ENCODE measurements at places on chromosomes 5 and 9.
A peak's percentile ranks its signal among the peaks of the same experiment; 100 is the strongest.

- DNase-seq = no peak
Observed at GRCh38 chr9:135388530-135388929, 91.1 kb upstream of the PPP1R26 start.

DNA sequence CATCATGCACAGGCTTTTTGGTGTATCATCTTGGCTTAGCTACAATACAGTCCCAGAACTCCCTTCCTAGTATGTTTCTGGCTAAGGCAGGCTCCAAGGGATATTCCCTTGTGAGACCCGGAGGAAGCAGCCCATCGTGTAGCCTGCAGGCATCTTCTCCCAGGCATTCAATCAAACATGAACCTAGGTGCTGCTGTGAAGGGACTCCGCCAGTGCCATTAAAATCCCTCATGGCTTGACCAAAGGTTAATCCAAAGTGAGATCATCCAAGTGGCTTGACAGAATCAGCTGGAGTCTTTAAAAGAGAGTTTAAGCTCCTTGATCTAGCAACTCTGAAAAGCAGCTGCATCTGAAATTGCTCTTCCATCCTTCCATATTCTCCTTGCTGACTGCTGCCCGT, 333.9 kb downstream of the DIRAS2 start:
- no peak for DNase-seq

DNA sequence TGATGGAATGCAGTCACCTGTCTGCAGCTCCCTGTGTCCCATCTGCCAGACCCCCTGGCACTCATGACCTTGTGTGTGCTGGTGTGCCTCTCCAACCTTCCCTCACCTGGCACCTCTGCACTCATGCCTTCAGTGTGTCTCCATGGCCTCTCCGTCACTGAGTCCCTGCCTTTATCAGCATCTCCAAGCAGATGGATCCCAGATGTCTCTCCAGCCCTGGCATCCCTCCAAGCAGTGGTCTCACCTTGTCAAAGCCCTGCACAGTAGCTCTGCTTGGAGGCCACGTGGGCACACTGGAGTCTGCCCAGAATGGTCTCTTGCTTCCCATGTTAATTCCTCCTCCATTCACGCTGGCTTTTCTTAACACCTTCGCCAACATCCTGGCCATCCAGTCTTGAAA, 84.8 kb downstream of the DAP start:
- DNase-seq = no peak

DNA sequence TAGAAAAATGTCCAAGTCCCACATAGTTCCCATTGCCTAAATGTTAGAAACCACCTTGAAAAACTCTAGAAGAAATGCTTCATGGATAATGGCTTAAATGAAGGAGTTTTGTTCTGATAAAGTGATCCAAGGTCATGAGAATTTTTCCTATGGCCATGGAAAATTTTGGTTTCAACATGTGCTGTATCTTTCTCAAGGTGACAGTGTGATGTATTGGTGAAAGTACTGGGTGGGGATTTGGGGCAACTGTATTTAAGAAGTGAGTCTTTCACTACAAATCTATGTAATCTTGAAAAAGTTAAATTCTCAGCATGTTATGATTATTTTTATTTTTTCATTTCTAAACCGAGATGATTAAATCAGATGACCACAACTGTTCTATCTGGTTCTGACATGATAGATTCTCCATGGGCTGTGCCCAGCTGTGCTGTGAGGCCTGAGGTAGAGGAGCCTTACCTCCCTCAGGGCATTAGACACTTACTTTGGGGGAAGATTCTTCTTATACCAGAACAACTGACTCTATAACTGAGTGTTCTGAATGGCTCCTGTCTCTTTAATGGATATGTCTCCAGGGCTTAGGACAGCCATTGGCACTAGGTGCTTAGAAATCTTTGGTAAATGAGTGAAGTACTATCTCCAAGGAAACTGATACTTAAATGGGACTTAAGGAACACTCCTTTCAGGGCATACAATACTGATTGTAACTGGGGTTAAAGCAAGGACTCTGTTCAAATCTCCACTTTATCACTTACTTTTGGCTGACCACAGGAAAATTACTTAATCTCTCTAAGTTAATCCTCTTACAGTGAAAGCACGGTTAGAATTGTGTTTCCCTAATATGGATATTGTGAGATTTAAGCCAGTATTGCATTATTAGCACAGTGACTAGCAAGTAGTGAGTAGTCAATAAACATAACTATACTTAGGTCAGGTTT, 397.4 kb upstream of the MEF2C start:
- no peak for DNase-seq

DNA sequence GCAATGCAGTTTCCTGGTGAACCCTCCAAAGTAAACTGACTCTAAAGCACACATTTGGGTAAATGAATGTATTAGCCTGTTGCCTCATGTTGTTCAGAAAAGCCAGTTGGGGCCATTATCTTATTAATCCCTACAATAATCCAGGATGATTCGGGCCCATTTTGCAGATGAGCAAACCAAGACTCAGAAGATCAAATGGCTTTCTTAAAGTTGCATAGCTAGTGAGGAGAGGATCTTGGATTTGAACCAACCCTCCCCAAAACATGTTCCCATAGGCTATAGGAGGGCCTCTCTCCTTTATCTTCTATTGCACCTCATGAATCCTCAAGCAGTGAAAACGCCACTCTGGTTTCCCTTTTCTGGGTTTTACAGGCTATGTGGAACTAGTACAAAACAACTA, 267.6 kb upstream of the RFX3 start:
- DNase-seq = no peak

DNA sequence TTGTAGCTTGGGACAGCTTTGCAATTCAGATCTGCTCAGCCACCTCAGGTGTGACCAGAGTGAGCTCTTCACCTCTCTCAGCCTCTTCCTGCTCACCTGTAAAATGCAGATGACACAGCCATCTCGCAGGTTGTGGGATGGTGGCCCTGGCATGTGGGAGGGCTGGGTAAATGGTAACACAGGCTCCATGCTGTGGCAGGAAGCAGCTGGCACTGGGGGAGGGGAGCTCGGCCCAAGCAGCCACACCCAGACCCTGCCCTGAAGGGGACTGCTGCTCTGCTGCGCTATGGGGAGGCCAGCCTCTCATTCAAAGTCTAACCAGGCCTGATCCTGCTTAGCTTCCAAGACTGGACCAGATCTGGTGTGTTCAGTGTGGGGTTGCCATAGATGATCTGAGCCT, 24.1 kb downstream of the PHF2 start:
- DNase-seq = no peak

- DNase-seq = no peak
Observed at GRCh38 chr5:120936652-120937051, 472.6 kb downstream of the PRR16 start.

GRCh38 chr5:53276825-53277224, 167.3 kb upstream of the MOCS2 start:
- no peak for DNase-seq

GRCh38 chr5:175797521-175798038, 73.8 kb upstream of the CPLX2 start:
- no peak for DNase-seq

GRCh38 chr5:72860499-72860898, 44.0 kb downstream of the TNPO1 start:
- DNase-seq = no peak

DNA sequence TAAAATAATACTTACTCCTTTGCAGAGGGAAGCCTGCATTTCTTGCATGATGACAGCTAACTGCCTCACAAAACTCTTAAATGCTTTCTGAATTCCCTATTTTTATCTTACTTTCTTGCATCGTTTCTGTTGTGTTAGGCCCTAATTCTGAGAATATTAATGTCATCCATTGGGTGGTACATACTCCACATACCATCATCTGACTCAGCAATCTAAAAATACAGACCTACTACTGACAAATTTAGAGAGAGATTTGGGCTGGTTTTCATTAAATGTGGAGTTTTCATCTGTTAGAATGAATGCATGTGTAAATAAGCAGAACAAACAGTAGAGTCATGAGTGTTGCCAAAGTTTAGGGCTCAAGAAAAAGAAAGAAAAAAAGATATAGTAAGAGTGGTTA, 26.5 kb upstream of the KCNN2 start:
- DNase-seq = no peak

DNA sequence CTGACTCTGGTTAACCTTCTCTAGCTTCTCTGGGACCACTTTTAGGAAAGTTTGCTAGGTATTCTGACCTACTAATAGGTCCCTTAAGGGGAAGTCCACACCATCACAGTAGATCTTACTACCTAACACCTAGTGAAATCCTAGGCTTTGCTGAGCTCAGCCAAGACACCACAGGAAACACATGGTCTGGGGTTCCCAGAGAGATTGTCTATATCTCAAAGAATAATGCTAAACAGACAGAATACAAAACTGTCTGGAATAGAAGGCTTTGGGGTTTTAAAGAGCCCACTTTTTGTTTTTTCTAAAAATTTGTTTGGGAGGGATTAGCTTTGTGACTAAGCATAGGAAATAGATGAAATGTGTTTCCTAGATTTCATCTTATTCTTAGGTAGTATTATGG, 395.1 kb downstream of the ARHGEF28 start:
- DNase-seq = no peak

GRCh38 chr5:135598691-135599395, 20.1 kb upstream of the CXCL14 start:
- no peak for DNase-seq

DNA sequence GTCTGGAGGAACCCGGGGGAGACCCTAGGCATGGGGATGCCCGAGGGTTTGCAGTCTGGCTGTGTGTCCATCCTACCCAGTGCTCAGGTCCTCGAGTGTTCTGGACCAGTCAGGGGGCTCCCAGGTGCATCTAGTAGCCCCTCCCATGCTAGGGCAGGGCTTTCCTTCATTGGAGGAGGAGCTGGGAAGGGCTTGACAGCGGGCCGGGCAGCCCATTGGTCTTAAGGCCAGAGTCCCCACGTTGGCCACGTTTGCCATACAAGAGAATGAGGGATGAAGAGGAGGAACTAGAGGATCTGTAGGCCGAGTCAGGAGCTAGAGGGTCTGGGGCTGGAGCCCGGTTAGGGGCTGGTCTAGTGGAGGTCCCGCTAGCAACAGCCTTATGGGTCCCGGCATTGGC, 37.3 kb upstream of the CTSV start:
- no peak for DNase-seq

GRCh38 chr5:59554501-59554900, 339.0 kb downstream of the PDE4D start:
- no peak for DNase-seq

GRCh38 chr5:55300890-55301289, 6.6 kb downstream of the DHX29 start:
- DNase-seq = no peak

DNA sequence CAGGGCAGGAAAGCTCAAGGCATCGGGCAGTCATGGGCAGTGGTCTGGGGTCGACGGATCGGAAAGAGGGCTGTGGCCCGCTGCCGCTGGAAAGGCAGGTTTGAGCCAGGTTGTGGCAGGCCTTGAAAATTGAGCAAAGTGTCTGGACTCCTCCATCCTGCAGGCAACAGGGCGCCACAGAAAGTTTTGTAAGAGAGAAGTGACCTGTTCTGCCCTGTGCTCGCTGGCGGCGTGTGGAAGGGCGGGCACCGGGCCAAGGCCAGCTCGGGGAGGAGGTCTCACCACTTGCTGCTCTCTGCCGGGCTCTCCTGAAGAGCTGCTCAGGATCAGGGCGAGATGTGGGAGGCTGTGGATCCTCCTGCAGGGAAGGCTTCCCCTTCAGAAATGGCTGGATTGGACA, 41.4 kb upstream of the FAT2 start:
- DNase-seq = no peak

- DNase-seq = no peak
Observed at GRCh38 chr9:27511771-27512170, 12.3 kb upstream of the IFNK start.

GRCh38 chr5:158487664-158488063, 612.1 kb downstream of the EBF1 start:
- no peak for DNase-seq

- peak; percentile 92 for DNase-seq
Observed at GRCh38 chr5:76547242-76547890, 75.8 kb downstream of the F2RL2 start.

DNA sequence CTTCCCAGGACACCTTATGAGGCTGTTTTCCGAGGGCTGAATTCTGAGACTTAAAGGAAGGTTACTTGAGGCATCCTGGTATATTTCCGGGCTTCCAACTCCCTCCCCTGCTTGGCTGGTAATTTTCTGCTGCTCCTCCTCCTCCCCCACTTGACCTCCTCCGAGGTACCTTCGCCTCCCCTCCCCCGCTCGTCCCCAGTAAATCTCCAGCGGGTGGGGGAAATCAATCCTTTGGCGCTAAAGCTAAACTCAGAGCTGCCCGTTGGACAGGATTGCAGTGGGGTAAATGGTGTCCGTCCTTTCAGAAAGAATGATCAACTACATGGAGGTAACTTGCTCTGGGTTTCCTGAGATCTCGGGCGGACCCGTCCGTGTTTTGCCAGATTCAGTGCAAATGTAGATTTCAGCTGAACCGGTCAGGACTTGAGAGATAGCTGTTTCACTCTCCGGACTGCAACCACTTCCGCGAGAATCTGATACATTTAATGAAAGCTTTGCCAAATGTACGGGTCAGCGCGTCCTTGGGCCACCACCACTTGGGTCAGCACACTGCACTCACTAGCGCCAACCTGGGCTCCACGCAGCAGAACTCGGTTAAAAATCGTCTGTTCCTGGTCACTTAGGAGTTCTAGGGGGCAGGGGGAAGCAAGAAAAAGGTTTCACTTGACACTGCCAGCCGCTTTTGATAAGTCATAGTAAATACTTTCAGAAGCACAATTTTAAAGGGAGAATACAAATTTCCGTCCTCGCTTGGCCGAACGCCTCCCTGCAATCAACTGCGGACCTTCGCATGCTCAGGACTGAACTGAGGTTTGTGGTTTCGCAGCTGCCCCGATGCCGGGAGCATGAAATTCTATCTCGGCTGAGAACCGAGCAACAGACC, 4.6 kb upstream of the ISL1 start:
- DNase-seq = no peak

DNA sequence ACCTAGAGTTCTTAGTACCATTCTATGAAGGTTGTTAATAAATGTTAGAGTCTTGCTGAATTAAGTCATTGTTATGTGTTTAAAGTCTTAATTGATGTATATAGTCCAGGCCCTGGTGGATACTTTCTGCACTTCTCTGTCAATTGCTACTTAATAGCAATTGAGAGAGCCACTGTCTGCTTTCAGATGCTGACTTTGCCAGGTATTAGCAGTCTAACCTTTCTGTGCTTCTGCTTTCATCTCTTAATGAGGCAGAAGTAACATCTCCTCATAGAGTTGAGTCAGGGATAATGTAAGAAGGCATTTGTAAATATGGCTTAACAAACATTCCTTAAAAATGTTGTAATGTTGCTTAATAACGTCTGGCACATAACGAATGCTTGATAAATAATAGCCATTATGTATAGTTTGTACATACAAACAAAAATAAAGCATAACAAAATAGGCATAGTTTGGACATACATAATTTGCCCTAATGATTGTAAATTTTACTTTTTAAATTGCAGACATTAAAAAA, 28.3 kb downstream of the RASGRF2 start:
- no peak for DNase-seq

Data from activated CD4-positive, alpha-beta T cell treated with anti-CD3 and anti-CD28 coated beads, Interleukin-10, Interleukin-2, amounts not matched to agents 100 ng/mL and 50 ng/mL, durations not matched to agents 16 hours and 8 hours (primary cell).